ENCODE measurements at places on chromosomes 7 and 10. TPM values are rescaled to one million over a fixed set of nuclear protein-coding genes. Genes with fewer than 3 reads are reported as not detected.

DNA sequence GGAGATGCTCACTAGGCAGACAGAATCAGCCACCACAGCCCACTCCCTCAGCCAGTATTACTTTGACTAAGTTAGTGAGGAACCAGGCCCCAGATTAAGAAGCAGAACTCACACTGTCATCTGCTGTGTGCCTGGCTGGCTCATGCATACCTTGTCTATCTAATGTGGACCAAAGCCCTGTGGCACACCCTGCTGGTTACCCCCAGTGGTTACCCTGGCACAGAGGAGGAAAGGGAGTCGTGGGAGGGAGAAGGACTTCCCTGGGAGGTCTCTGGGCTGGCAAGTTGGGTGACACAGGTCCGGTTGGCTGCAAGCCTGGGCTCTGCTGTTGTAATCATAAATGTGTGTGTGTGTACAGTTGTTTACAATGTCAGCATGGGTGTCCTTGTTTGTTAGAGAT, 7.5 kb upstream of the SH2D4B start:
- DNase-seq: no peak

- DNase-seq: no peak
Observed at GRCh38 chr10:12634621-12634931, 285.2 kb downstream of the CAMK1D start.

Gene PDE6C
- polyA plus RNA-seq: 0.28 TPM

GRCh38 chr7:108291791-108292440, 161.8 kb upstream of the LAMB4 start:
- no peak for DNase-seq

DNA sequence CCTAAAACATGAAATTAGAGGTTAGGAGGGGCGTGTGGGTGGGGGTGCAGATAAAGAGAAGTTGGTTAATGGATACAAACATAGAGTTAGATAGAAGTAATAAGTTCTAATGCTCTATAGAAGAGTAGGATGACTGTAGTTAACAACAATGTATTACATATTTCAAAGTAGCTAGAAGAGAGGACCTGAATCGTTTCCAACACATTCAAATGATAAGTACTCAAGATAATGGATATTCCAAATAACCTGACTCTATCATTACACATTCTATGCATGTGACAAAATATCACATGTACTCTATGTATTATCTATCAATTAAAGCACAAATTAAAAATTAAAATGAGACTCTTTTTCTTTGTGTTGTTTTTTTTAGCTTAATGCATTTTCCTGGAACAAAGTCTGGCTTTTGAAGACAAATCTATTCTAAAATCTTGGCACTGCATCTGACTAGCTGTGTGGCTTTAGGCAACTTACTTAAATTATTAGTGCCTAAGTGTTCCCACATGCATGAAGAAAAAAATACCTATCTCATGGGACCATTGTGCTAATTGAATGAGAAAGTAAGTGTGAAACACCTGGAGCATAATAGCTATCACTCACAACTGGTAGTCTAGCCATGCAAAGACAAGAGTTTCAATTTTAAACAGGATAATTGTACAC, 75.7 kb downstream of the SEMA3C start:
- DNase-seq: no peak

DNA sequence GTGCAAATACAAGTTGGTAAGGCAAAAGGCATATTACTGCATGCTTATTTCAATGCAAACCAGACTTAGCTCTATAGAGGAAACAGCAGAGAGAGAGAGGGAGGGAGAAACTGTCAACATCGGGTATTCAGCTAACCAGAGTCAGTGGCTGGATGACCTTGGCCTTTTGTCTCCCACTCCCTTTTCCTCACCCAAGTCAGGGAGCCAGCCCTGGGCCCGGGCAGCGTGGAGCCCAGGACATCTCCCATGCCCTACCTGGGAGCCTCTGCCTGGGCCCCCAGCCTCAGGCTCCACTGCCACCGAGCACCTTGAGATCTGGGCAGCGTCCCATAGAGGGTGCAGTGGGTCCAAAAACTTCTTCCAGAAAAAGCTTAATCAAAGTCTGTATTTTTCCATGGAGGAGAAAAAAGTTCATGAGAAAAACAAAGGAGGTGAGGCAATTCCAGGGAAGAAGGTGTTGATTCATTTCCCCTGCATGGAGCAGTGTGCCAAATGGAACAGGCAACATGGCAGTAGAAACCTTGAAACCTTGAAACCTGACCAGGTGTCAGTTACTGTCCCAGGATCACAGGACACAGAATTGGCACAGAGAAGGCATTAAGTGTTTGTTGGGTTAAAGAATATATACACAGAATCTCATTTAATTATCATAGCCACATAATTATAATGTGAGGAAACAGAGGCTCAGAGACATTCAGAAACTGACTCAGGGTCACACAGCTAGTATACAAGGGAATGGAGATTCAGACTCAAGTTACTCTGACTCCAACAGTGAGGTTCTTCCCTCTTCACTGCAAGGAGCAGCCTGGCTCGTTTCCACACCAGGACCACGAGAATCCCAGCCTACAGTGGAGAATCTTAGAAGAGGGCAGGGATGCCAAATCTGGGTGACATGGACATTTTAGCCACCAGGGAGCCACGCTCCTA, 5.8 kb upstream of the NCOA4 start:
- DNase-seq: no peak

Gene FOXI2
- polyA plus RNA-seq: 1.8 TPM

Gene SAP25
- polyA plus RNA-seq: 0.82 TPM

GRCh38 chr7:28960071-28960840, 2.1 kb upstream of the TRIL start:
- no peak for DNase-seq

Gene MYO1G
- polyA plus RNA-seq: 0.36 TPM

DNA sequence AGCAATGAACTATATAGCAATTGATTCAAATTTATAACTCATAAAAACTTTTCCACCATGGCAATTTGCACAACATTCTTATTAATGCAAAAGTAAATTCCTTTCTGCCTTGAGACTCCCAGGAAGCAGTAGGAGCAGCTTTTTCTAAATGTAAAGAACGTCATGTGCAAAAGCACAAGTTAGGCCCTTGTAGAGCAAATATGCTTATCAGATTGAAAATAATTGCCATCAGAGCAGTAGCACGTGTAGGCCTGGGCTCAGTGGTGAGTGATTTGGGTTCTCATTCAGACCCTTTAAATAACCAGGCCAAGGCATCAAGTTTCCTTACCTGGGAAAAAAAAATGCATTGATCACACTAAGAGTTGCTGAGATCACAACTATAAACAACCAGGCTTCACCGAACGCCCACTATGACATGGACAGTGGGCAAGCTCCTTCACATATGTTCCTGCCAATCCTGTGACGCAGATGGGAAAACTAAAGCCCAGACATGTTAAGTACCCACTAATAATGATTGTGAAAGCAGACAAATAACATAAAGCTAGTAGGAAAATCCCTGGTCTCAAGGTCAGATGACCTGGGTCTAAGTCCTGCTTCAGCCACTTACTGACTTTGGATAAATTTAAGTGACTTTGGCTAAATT, 22.1 kb upstream of the SAR1A start:
- no peak for DNase-seq

GRCh38 chr7:87210506-87210905, 9.0 kb downstream of the TMEM243 start:
- DNase-seq: no peak

Gene COL28A1
- polyA plus RNA-seq: 7.2 TPM

DNA sequence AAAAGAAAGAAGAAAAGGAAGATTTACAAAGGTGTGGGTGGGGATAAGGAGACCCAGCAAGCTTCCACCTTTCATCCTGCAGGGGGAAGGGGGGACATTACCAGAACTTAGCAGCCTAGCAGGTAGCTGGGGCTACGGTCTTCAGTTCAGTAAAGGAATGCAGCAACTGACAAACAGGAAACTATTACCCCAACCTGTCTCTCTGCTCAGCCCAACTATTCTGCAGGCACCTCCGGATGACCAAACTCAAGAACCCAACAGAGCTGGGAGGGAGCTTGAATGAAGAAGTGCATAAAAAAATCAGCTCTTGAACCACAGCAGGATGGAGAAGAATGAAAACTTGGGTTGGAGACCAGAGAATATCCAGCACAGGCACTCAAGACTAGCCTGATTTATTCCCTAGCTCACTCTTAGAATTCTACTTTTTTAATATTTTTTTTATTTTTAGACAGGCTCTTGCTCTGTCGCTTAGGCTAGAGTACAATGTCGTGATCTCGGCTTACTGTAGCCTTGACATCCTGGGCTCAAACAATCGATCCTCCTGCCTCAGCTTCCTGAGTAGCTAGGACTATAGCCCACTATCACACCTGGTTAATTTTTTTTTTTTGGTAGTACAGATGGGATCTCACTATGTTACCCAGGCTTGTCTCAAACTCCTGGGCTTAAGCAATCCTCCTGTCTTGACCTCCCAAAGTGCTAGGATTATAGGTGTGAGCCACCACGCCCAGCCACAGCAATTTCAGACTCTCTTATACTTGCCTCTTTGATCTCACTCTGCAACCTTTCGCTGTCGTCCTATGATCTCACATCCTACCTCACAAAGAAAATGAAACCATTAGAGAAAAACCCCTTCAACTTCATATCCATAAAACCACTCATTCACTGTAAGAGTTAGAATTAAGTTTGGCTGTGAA, 18.5 kb upstream of the C10orf67 start:
- DNase-seq: no peak

Gene IL6
- 0.21 TPM for polyA plus RNA-seq

DNA sequence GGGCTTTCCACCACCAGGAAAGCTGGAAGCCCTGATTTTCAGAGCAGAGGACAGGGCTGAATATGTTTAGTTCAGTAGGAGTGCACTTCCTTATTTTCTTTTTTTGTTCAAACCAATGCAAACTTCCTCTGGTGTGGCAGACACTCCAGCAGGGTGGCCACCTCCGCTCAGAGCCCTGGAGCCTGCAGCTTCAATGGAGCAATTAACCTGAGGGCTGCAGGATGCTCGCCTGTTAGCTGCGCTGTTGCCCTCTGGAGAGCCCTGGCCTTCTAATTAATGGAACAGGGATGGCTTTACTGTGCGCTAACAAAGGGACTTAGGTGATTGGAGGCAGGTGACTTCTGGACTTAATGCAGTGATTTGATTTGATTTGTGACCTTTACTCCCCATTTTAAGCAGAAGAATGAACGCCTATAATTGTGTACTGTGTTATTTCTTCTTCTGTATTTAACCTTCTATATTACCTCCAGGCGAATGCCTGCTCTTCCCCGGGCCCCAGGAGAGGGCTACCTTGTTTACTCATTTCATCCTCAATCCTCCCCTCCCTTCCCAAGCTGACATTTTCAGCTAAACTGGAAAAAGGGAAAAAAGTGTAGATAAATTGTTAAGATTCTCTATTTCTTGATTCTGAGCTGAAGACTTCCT, 123.0 kb upstream of the CTBP2 start:
- no peak for DNase-seq

Gene STAG3
- 9.2 TPM for polyA plus RNA-seq

DNA sequence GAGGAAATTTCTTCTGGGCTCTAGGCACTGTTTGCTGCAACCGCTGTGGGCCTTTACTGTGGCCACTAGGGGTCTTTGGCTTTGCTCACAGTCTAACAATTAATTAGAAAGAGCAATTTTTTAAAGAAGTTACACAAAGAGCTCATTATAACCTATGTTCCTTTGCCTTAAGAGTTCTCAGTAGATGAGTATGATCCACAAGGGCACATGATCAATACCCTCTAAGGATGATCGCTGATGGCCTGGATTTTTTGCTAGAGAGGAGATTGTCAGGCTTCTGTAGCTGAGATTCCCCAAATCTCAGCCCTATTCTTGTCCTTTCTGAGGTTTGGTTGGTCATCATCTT, 80.8 kb upstream of the RHOBTB1 start:
- DNase-seq: no peak

DNA sequence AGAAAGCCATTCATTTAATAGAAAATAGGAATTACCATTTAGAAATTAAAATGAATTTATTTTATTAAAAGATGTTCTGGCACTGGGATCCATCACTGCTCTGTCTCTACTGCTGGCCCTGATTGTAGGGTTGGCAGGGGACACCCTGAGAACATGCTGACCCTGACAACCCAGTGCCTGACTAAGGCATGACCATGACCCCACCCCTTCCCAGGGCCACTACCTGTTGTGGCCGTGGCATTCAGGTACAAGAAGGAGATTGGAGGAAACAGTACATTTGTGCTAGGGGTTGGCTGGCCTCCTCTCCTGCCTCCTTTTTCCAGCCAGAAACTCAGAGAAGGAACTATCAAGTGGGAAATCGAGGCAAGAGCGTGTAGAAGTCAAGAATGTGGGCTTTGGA, 197.0 kb upstream of the ZMIZ1 start:
- no peak for DNase-seq

Gene CPEB3
- polyA plus RNA-seq: 3.0 TPM

DNA sequence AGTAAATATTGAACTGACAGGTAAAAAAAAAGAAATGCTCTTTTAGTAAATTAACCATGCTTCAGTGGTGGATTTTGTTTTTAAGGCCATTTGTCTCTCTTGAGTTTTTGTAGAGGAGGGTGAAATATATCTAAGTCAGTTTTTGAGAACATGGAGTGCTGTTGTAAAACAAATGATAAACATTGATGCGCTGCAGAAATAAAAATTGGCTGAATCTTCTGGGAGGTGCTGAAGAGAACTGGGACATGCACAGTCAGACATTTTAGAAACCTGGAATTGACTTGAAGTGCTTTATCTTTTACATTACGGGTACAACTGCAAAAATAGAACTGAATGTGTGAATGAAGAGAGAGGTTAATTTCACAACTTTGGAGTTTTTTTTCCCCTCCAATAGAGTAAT, 203.0 kb upstream of the HDAC9 start:
- DNase-seq: no peak

Gene SLC16A12
- polyA plus RNA-seq: 33.0 TPM

Gene EVX1
- polyA plus RNA-seq: 0.04 TPM

Gene GSDME
- polyA plus RNA-seq: 14.8 TPM

GRCh38 chr7:76409537-76409936, at the start of gene SSC4D:
SSC4D (minus strand) TSS chr7:76409697; CDS start chr7:76404439, 5,258 bp downstream.
- DNase-seq: no peak
